ENCODE measurements at places on chromosomes 5 and 9. TPM values are rescaled to one million over a fixed set of nuclear protein-coding genes. Genes with fewer than 3 reads are reported as not detected.

Gene ENTREP1
- total RNA-seq, result not detected

Gene ADCY2
- total RNA-seq, result not detected

Gene SMIM33
- total RNA-seq, result 2.0 TPM

Gene BAAT
- not detected for total RNA-seq

DNA sequence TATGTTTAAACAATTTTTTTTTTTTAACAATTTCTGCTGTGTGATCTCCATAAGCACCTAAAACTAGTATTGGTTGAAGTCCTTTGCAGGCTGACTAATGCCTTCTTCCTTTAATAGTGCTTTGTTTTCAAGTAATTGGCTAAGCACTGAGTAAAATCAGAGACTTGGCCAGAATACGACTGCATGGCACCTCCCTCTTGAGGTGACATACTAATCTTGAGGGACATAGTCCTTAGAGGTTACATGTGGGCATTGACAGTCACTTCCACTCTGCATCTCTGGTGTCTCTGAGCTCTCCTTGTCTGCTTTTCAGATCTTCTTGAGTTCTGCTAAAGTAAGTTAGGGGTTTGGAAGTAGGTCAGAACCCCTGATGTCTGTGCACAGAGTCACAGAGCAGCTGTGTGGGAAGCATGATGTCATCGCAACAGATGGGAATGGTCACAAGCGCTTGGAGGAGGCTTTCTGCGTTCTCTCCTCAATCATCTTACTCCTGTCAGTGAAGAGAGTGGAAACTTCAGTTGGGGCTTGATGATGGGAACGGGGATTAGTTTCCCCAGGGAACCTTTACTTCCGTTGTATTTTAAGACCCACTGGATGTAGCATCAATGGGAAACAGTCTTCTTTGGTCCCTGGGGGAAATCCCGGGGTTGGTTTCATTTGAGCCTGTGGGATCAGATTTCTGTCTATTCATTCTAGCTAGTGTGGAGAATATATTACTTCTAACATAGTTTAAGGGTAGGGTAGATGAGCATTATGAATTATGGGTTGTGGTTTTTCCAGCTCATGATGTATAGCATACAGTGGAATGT is 136.9 kb downstream of the ARHGAP26 start:
- no peak for DNase-seq

DNA sequence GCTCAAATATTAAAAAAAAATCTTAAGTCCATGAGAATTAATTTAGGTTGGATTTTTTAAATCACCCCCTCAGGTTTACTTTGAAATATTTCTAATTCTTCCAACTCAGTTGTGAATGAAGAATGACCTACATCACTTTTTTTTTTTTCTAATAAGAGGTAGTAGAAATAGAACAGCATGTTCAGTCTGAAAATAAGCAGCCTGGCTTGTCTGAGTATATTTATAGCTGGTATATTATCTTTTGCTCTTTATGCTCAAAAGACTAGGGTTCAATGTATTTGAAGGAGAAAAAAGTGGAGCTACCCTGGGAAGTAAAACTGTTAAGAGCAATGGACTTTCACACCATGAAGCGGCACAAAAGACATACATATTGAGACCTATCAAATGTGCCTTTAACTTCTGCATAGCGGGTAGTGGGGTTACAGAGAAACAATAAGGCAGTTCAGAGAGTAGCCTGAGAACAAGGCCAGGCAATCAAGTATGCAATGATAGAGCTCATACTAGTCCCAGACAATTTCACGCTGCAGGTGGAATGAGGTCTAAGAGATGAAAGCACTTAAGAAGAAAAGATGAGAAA is 175.4 kb upstream of the CDH12 start:
- DNase-seq, result no peak

DNA sequence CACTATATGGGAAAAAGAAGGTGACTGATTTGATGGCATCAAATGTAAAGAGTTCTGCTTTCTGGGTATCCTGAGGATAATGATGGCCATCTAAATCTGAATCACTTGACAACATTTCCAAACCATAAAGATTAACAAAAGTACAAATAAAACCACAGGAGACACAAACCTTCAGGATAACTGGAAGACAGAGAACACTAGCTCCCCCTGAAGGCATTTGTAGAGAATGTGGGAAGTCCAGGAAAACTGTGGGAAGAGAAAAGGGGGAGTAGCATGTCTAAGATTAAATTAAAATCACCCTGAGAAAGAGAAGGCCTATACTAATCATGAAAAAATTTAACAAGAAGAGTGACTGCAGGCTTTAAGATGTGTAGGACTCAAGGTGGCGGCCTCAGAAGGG is 116.2 kb downstream of the PRELID2 start:
- DNase-seq, result no peak

DNA sequence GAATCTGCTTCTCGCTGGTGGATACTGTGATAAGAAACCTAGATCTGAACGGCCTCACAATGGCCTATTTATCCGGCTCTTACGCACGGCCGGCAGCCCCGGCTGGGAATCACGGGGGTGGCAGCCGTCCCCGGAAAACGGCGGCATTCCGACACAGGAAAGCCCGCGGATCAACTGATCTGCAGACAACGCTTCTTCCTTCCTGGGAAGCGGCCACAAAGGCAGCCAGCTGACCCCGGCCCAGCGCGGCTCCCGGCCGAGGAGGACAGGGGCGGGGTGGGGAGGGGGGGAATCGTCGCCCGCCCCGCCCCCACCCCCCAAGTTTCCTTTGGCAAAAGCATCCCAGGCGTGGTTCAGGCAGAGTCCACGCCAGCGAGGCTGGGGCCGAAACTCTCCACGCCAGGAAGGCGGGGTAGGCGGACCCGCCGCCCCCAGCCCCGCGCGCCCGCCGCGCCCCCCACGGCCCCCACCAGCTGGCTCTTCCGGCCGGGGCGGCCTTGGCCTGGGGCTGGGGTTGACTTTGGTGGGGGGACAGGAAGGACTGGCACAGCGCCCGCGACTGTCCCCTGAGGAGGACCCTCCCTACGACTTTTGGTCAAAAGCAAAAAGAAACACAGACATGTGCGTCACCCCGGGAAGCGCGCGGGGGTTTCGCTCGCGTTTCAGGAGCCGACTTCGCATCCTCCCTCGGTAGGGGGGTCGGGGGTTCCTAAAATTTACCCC is 247.7 kb upstream of the ANKRD55 start:
- peak; percentile 34 for DNase-seq

GRCh38 chr5:65198456-65199120 is 283.1 kb downstream of the ADAMTS6 start:
- no peak for DNase-seq

DNA sequence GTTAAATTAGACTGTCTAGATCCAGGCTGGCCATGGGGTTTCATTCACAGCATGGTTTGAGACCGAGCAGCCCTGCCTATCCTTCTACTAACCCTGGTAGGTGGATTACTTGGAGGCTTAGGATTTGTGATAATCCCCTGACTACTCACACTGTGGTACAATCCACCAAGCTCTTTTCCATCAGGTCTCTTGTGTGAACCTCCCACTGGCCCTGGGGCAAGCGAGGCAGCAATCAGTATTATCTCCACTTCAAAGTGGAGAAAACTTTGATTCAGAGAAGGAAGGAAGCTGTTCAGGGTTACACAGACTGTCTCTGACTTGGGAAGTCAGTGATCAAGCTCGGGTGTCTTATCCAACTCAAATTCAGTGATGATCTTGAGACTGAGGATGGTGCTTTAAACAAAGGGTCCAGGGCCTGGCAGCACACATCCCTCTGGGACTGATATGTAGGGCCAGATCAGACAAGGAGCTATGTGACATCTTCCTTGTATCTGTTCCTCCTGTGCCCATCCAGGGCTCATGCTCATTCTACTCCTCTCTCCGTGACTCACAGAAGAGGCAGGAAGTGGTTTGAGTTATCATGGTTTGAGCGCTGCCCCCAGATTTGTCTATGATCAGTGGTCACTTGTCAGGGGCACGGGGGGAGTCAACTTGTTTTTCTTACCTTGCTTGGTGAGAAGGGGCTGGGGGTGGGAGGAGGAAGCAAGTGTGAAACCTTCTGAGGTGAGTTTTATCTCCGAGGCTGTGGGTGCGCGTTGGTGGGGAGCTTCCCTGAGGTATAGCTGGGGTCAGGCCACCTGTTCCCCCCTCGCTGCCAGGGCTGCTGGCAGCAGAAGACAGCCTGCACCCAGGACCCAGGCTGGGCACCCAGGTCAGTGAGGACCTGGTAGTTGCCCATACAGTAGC is 48.6 kb downstream of the RGS3 start:
- peak; percentile 79 for DNase-seq

GRCh38 chr9:2414465-2414864 is 207.1 kb upstream of the VLDLR start:
- DNase-seq, result no peak

DNA sequence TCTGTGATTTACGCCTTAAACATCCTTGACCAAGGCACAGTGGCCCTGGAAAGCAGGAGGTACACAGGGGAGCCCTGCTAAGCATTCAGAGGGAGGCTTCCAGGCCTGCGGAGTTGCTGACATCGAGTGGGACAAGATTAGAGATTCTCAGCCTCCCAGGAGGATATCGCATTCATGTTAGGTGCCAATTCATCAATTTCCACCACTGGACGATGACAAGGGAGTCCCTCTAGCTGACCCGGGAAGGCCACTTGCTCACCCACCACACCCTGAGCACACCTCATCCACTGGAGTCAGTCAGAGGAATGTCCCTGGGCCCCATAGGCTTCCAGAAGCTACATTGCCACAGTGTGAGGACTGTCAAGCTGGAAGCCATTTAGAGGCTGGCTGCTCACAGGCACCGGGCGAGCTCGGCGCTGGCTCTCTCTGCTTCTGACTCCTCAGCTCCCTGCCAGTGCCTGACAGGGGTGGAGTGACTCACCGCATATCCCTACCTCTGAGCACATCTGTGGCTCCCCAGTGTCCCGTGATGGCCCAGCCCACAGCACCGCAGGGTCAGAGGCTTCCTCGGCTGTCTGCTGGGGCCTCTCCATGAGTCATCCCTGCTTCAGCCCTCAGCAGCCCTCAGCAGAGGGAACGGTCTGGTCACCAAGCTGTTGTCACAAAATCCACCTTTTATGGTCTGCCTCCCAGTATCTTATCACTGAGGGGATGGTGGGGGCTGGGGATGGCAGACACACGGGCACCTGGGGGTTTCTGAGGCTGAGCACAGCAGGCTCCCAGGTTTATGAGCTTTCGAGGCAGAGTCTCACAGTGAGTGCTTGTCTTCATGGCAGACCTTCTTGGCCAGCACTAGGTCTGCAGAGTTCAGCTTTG is 117.5 kb downstream of the ZNF608 start:
- DNase-seq, result no peak

DNA sequence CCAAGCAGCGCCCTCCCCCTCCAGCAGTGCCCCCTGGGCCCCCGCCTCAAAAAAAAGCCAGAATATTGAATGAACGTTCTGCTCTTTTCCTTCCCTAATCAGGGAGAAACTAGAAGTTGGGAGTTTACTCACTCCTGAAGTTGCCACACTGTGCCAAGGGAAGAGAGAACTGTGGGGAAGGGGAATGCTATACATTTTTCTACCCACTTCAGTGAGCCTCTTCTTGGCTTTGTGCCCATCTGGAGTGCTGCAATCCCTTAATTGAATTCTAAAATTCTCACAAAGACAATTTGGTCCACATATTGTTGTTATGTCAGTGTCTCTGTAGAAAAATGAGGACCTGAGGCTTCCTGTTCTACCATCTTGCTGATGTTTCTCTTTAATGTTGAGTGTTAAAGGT is 443.7 kb downstream of the DIRAS2 start:
- DNase-seq, result no peak

- no peak for DNase-seq
Observed at GRCh38 chr9:15915711-15916110, 362.9 kb downstream of the CCDC171 start.

DNA sequence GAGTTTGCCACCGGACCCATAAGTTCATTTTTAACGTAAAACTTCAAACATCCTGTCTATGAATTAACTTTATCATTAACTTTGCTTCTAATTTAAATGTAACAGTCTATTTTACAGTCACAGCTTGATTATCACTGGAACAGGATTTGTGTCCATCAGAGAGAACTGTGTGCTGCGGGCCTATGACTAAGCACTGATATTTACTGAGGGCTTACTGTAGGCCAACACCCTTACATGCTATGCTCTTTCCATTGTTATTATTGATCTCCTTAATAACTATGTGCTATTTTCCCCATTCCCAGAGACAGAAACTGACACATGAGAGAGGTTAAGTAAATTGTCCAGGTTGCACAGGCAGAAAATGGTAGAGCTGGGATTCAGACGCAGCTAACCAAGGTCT is 24.0 kb upstream of the GPR151 start:
- no peak for DNase-seq

DNA sequence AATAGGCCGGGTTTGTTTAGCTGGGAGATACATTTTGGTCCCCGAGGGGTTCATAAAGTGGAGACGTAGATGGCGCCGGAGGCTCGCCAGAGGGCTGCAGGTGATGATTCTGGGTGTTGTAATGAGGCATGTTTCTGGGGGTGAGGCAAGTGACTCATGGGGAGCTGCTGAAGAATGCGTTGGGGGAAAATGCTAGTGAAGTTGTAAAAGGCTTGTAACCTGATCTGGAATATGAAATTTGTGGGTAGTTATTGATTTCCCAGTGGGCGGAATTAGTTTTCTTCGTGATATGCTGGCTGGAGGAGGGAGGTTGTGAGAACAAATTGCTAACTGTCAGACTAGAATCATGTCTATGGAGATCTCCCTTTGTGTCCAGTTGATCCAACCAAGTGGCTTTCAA is 158.3 kb downstream of the DOCK2 start:
- no peak for DNase-seq

Data from activated CD4-positive, alpha-beta memory T cell treated with anti-CD3 and anti-CD28 coated beads, Interleukin-2, amount 10 ng/mL, durations not matched to agents 7 days and 5 days (primary cell).